Activated naive CD8-positive, alpha-beta T cell treated with anti-CD3 and anti-CD28 coated beads, Interleukin-2, amount 50 U/mL, for 16 hours (primary cell): ENCODE measurements at places on chromosomes 6 and 20.

- DNase-seq = no peak
Observed at GRCh38 chr6:137089305-137089704, 44.5 kb upstream of the IL20RA start.

GRCh38 chr20:37071481-37071911 is 24.3 kb downstream of the RBL1 start:
- DNase-seq = no peak

DNA sequence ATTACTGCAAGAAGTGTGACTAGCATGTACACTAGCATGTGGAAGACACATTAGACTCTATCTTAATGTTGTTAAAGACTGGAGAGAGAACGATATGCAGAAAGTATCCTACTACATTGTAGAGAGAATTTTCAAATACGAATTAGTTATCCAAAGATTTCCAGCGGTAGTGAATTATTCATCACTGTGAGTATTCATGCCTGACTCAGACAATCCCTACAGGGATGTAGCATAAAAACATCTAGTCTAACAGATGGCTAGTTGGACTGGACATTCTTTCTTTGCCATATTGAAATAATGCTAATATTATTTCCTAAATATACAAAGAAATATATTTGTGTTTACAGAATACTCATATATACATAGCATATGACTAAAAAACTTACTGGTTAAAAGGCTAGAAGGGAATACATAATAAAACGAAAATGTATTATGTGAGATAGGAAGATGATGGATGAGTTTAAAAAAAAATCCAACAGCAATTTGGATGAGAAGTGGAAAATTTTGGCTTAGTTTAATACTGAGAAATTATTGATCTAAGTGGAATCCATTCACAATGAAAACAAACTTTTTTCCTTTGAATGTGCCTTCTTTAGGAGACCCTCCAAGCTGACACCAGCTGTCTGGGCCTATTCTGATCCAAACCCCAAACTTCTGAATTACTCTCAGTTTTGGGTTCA is 580.7 kb downstream of the RFPL4B start:
- no peak for DNase-seq

DNA sequence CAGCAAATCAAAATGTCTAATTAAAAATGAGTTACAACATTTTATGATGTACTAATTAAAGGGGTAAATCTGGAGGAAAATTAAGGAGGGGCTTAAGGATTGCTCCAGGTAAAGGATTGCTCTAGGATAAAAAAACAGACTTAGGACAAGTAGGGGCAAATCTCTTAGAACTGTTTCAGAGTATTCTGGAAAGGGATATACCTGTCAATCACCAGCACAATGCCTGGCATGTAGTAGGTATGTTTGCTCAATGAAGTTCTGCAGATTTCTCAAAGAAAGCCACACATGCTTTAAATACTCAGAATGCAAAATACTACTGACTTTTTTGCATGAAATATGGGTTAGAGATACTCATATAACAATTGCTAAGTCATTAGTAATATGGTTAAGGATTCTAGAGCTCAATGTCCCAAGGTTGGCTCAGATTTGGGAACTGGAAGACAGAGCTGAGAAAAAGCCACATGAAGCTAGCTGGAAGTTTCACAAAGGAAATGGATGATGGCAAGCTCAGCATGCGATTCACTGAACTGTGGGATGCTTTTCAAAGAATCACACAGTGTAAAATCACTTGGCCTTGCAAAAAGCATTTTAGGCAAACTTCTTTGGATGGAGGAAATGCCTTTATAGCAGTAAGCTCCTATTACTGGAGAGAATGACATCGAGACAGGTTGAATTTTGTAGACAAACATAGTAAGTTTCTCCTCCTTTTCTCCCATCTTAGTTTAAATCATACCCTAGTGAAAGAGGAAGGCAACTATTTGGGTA is 72.8 kb downstream of the MAP3K5 start:
- DNase-seq = no peak

DNA sequence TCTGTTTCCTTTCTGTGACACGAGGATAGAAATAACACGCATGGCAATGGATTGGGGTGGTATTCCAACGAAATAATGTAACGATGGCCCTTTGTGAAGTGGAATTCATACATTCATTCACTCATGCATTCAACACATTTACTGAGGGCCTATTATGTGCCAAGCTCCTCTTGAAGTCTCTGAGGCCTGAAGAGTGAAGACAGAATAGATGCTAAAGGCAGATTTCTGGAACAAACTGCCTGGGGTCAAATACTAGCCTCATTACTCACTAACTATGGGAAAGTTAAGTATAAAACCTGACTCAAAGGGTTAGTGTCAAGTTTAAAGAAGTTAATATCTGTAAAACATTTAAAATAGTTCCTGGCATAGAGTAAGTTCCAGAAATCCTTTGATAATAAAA is 279.6 kb upstream of the SULF2 start:
- no peak for DNase-seq

DNA sequence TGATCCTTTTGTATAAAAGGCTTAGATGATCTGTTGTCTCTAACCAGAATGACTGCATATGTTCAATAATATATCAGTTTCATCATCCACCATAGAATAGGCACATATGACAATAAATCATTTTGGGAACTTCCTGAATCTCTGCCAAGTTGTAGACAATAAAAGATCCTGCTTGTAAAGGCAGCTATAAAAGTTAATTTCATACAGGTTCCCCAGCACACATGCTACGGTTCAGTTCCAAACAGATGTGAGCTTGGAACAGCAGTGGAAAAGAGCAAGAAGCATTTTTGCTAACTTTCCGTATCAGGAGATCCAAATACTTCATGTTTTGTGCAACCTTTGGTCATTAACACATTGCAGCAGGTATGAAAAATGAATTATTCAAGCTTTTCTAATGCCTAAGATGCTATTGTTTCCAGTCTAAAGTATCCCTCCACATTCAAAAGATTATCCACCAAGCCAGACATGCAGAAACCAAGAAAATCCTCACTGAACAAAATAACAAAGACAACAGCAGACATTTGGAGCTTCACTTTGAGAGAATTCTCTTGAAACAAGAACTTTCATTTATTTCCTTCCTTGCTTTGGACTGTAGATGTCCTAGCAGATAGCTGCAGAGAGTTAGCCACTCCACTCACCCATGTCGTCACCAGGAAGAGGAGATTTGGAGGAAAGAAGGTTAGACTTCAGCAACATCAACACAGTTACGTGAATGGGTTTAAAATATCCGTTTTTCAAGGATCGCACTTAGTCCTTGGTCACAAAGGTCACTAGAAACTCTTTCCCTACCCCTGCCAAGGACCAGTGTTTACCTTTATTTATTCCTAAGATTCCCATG is 453.5 kb upstream of the JARID2 start:
- DNase-seq = no peak

DNA sequence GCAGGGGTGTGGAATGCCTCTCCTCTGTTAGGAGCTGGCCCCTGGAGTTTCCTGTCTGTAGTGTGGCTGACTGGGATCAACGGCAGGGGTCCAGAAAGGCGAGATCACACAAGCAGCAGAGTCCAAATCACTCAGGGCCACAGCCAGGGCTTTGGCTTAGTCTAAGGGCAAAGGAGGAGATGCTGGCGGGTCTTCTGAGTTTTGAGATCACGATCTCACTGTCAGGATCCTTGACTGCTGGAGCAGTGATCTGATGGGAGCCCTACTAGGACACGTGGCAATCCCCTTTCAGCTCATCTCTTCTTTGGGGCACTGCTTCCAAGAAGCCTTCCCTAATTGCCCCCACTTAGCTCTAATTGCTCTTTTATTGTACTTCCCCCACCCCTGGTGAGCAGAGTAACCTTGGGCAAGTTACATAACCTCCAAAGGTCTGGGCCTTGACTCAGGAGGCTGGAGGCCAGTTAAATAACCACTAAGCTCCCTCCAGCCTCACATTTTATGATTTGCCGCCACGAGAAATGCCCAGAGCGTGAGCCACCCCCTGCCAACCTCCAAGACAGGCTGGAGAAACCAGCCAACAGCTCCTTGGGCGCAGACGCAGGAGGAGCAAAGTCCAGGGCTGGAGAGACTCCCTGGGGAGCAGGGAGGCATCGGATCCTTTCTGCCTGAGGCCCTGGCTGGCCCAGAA is 12.0 kb downstream of the KCNK5 start:
- no peak for DNase-seq

- DNase-seq = no peak
Observed at GRCh38 chr20:3660262-3661059, 2.7 kb downstream of the GFRA4 start.

GRCh38 chr6:119980802-119981201 is 631.2 kb upstream of the MAN1A1 start:
- DNase-seq = no peak

- no peak for DNase-seq
Observed at GRCh38 chr20:17606001-17606400, 36.1 kb downstream of the DSTN start.

GRCh38 chr6:122412001-122412400 is 12.5 kb downstream of the HSF2 start:
- DNase-seq = no peak

DNA sequence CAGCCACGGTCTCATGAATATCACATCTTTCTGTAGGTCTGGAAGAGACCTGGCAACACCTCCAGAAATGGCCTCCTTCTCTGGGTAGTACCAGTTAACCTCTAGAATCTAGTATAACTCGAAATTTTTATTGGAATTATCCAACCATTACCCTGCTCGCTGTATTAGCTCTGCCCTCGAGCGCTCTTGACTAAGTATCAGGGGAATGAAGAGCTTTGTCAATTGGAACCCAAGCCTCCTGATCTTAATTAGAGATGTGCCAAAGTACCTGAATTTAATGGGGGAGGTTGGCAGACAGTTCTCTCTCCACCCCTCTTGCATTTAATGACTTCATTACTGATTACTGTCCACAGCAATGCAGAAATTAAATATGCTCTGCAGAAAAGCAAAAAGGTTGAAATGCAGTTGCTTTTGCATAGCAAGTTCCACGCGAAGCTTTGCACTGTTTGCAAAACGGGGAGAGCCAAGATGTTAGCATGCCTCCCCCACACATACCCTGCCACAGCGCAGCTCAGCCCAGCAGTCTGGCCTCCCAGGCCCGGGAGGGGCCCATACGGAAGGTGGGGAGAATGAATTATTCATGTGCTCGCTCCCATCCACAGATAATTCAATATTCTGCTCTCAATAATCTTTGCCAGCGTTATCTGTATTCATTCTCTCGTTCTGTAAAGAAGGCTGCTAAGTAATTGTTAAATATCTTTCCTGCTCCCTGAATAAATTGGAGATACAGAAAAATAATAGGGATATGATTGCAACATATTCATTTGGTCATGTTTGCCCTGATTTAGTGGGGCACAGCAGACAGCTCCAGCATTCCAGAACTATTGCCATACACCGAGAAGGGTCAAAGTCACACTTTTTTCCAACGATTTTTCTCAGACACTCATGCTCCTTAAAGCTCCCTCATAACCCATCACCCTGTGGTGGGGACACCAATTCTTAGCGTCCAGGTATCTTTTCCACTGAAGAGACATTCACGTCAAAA is 305.8 kb downstream of the CDH26 start:
- DNase-seq = no peak

- no peak for DNase-seq
Observed at GRCh38 chr6:141561154-141561553, 571.6 kb upstream of the GJE1 start.

DNA sequence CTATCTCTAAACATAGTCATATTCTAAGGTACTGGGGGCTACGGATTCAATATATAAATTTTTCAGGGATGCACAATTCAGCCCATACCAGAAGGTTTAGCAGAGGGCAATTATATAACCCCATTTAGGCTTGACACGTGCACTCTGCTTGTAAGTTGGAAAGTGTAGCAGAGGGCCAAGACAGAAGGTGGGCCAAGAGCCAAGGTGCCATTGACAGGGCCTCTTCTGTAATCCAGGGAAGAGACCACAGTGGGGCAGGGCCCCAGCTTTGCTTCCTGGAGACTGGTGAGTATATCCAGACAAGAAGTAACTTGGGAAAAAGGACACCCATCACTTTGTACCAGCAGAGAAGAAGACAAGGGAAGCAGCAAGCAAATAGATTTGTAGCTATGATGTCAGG is 672.4 kb upstream of the MARCKS start:
- DNase-seq = no peak

DNA sequence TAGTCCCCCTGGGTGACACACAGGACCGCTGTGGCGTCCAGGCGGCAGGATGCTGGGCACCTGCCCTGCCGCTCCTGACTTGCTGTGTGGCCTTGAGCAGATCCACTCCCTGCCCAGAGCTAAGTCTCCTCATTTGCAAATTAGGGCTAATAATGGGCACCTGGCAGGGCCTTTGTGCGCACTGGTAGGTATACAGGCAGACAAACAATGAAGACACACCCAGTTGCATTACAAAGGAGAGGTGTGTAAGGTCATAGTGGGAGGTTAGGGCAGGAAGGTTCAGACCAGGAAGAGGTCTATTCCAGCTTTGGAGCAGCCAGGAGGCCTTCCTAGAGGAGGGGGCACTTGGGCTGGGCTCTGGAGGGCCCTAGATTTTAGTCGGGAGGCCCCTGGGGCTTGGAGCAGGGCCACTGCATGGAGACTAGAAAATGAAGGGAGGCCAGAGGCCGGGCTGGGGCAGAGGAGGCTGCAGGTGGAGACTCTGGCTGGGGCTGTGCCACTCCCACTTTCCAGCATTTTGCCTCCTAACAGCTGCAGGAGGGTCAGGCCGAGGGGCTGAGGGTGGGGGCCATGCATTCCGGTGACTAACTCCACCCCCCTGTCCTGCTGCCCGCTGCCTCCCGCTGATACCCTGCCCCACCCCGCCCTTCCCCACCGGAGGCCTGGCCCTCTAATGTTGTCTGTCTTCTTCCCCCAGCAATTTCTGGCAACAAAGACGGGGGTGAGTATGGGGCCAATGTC is 28.5 kb downstream of the MYH7B start:
- no peak for DNase-seq

DNA sequence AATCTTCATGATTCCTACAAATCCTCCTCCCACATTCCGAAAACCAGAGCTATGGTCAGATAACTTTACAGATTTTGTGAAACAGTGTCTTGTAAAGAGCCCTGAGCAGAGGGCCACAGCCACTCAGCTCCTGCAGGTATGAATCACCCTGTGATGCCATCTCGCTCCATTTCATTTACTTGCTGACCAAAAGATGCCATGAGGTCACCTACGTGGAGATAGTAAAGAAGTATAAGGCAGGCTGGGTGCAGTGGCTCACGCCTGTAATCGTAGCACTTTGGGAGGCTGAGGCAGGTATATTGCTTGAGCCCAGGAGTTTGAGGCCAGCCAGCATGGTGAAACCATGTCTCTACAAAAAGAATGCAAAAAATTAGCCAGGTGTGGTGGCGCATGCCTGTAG is 30.9 kb downstream of the STK4 start:
- DNase-seq = no peak

DNA sequence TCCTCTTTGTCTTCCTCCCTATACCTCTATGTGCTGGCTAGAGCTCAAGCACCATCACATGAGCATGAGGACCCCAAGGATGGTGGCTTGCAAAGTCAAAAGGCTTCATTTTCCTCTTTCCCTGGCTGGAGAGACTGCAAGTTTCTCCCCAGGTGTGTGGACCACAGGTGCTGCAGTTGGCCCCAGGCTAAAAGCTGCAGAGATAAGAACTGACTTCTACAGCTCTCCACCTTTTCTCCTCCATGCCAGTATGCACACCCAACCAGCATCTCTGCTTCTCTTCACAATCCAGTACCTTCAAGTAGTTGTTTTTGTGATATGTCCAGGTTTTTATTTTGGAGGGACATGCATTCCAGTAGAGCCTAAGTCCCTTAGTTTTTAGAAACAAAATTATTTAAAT is 29.1 kb downstream of the PRKN start:
- DNase-seq = no peak

- no peak for DNase-seq
Observed at GRCh38 chr6:118705544-118706491, 54.4 kb upstream of the CEP85L start.
